ENCODE measurements at places on chromosomes 5 and 9.

DNA sequence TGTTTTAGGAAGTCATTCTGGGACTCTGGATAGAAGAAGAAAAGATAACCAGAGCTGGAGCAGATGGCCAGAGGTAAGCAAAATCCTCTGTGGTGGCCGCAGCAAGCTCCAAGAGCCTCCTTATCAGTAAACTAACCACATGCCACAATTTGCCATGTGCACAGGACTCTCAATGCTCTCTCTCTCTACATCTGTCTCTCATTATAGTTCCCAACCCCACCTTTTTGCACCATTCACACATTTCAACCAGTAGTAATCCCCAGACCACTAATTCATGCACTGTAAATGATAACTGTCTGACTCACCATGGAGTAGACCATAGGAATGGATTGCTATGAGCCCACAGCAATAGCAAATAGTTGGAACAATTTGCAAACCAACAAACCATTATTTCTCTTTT, 526.1 kb downstream of the TLR4 start:
- DNase-seq, result no peak

GRCh38 chr5:164302533-164303235, 797.3 kb downstream of the MAT2B start:
- no peak for DNase-seq

- no peak for DNase-seq
Measured at GRCh38 chr5:180831139-180832093, 28.8 kb upstream of the MGAT1 start.

- no peak for DNase-seq
Measured at GRCh38 chr5:112065781-112066180, 308.8 kb upstream of the NREP start.

DNA sequence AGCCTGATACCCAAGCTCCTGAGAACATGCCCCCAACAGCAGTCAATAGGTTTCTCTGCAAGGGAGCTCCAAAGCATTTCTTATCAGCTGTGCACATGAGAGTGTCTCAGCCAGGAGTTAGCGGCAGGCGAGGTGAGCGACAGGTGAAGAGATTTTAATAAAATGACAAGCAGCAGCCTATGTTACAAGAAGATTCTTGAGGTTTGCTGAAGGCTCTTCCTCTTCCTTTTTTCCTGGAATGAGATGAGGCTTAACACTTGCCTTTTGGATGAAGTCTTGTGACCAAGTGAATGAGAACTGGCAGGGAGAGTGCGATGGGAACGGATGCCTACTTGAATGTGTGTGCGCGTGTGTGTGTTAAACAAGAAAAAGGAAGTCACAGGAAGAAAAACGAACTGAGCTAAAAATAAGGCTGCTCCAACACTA, 76.1 kb downstream of the SHB start:
- DNase-seq, result no peak

DNA sequence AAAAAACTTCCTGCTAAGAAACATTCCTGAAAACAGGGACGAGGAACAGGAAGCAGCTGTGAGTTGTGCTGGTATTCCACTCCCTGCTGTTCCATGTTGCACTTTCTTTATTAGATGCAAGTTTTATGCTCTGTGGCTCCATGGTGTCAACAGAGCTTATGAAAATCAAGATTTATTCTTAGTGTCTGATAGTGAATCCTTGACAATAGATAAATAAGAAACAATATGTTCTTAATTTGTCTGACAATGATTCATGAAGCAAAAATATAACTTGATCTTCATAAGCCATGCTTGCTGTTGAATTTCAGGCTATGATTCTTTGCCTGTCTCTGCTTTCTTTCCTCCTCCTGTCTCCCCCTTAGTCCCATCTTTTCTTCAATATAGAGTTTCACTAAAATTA, 119.6 kb downstream of the DROSHA start:
- no peak for DNase-seq

DNA sequence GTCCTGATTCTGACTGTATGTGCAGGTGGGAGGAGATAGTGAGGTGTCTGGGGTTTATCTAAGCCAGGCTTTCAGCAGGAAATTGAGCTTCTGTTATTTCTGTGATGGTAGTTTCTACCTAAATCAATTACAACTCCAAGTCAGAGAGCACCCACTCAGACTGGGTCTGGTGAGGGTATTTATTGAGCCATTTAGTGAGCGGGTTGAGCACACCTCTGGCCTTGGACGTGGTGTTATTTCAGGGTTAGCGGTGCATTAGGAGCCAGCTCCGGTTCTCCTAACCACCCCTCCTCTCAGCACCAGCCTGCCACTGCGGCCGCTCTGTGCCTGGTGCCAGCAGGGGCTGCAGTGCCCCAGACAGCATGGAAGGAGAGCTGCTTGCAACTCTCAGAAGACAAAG, 238.9 kb downstream of the CACNA1B start:
- DNase-seq, result no peak

DNA sequence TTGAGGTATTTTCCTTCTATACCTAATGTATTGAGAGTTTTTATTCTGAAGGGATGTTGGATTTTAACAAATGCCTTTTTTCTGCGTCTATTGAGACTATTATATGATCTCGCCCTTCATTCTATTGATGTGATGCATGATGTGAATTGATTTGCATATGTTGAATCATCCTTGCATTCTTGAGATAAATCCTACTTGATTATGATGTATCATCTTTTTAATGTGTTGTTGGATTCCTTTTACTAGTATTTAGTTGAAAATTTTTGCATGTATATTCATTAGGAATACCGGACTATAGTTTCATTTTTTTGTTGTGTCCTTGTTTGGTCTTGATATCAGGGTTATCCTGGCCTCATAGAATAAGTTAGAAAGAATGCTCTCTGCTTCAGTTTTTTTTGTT, 169.7 kb downstream of the NPR3 start:
- no peak for DNase-seq

- no peak for DNase-seq
Measured at GRCh38 chr9:82776508-82776907, 286.4 kb downstream of the RASEF start.

DNA sequence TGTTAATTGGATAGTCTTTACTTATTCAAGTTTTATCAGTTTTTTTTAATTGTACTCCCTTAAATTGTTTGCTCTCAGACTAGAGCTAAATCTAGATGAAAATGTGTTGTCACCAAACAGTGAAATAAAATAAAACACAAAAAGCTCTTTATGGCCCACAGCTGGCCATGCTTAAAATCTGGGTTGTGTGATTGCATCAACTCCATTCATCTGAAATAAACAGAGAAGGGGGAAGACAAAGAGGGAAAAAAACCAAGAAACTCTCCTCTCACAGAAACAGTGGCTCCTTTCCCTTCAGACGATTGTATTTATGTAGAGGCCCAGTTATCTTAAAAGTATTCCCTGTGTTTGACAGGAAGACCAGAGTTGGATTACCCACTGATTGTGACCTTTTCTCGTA, 422.4 kb downstream of the IRX1 start:
- DNase-seq, result no peak

DNA sequence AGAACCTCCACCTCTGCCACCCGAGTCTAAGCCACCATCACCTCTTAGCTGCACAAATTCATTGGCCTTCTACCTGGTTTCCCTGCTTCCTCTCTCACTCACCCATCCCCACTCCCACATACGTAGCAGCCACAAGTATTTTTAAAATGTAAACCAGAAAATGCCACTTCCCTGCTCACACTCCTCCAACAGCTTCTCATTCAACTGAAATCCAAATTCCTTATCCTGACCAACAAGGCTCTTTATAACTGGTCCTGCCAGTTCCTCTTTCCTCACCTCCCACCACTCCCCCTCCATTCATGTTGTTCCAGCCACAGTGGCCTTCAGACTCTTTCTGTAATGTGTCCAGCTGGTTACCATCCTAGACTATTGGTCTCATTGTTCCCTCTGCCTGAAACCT, 25.0 kb upstream of the PALM2AKAP2 start:
- no peak for DNase-seq

GRCh38 chr9:95970317-95970716, 94.8 kb downstream of the ERCC6L2 start:
- DNase-seq, result no peak

GRCh38 chr5:87109746-87110145, 157.9 kb upstream of the RASA1 start:
- no peak for DNase-seq

GRCh38 chr5:94849821-94850736, 231.6 kb downstream of the SLF1 start:
- DNase-seq, result peak; percentile 61

DNA sequence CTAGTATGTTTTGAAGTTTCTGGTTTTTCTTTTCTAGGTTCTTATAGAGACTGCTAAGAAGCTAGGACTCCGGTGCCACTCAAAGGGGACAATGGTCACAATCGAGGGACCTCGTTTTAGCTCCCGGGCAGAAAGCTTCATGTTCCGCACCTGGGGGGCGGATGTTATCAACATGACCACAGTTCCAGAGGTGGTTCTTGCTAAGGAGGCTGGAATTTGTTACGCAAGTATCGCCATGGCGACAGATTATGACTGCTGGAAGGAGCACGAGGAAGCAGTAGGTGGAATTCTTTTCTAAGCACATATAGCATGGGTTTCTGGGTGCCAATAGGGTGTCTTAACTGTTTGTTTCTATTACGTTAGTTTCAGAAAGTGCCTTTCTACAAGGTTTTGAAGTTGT, 52.2 kb downstream of the MTAP start:
- DNase-seq, result no peak

DNA sequence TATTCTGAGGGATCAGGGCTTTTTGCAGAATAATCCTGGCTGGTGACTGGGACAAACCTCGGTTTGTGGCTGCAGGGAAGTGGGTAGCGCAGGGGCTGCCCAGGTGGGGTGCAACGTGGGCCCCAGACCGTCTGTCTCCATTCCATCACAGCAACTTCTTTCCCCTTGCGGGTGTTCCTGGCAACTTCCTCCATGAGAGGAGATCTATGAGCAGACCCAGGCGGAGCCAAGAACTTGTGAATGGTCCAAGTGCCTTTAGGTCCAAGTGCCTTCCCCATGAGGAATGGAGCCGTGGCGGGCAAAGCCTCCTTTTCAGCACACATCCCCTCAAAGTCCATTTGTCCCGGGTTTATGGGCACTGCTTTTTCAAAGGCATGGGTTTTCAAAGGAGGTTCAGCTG, 136.5 kb downstream of the PHF2 start:
- DNase-seq, result no peak

- DNase-seq, result no peak
Measured at GRCh38 chr5:64836190-64836755, 67.5 kb downstream of the CWC27 start.

DNA sequence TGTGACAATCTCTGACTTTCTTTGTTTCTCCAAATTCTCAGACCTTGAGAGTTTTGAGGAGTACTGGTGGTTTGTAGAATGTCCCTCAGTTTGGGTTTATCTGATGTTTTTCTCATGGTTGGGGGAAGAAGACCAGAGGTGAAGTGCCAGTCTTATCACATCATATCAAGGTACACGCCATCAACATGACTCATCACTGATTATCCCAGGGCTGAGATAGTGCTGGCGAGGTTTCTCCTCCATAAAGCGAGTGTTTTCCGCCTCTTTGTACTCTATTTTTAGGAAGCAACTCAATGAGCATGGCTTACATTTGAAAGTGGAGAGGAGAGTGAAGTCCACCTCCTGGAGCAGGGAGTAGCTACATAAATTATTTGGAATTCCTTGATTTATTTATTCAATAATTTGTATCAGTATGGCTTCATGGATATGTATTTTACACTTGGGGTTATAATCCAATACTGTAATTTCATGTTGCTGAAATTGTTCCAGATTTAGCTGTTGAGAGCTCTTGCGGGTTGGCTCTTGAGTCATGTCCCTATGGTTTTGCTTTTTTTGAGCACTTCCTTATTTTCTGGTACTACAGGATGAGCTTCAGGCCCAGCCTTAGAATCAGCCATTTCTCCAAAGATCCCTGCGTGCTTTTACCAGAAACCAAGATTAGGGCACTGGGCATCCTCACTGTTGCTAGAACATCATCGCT, 23.9 kb downstream of the DCANP1 start:
- no peak for DNase-seq

GRCh38 chr5:37900692-37901091, 60.9 kb upstream of the GDNF start:
- DNase-seq, result no peak

GRCh38 chr9:126329476-126330275, 3.0 kb downstream of the MVB12B start:
- no peak for DNase-seq

- DNase-seq, result no peak
Measured at GRCh38 chr9:116270546-116270945, 117.0 kb downstream of the PAPPA start.

GRCh38 chr5:141910271-141910673, 13.4 kb upstream of the DELE1 start:
- no peak for DNase-seq

DNA sequence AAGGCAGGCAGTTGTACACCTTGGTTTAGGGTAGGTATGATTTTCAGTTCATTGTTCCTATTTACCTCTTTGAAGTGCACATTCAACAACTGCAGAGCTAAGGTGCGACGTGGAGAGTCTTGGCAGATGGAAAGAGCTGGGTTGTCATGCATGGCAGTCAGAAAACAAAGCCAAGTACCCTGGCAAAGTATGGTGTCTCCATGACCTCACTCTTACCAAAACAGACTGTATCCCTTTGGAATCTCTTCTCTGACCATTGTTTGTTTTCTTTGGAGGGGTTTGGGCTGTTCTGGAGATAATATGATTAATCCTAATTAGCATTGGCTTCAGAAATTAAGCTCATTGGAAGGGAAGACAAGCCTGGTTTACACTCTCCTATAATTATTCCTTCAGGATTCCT, 665.7 kb downstream of the DNAH5 start:
- DNase-seq, result no peak

- no peak for DNase-seq
Measured at GRCh38 chr5:97534166-97534565, 351.1 kb upstream of the RIOK2 start.

- DNase-seq, result no peak
Measured at GRCh38 chr5:67013719-67014118, 182.9 kb downstream of the CD180 start.

- DNase-seq, result no peak
Measured at GRCh38 chr5:150615141-150615699, 25.2 kb upstream of the SYNPO start.

- no peak for DNase-seq
Measured at GRCh38 chr9:8229226-8229625, 429.6 kb upstream of the DMAC1 start.

DNA sequence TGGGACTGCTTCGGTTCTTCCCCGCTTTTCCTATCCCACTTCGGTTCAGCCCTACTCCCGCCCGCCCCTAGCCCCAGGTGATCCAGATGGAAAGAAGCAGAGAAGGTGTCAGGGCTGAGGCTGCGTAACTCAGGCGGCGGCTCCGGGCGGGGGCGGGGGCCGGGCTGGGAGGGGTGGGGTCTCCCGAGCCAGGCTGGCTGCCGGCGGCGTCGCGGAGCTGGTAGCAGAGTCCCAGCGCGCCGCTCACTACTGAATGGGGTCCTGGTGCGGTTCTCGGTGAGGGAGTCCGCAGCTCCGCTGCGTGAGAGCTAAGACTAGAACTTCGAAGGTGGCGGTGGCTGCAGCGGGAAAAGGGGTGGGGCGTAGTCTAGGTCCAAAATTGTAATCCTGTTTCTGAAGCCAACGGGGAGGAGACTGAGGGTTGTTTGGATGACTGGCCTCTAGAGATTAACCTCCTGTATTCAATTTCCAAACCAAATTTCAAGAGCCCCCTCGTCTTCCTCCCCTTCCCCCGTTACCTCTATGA, 1.4 kb downstream of the PRR16 start:
- DNase-seq, result no peak
